Activated effector memory CD4-positive, alpha-beta T cell treated with Interleukin-2 at 50 U/mL for 16 hours (primary cell): ENCODE measurements at places on chromosomes 2 and 18.

DNA sequence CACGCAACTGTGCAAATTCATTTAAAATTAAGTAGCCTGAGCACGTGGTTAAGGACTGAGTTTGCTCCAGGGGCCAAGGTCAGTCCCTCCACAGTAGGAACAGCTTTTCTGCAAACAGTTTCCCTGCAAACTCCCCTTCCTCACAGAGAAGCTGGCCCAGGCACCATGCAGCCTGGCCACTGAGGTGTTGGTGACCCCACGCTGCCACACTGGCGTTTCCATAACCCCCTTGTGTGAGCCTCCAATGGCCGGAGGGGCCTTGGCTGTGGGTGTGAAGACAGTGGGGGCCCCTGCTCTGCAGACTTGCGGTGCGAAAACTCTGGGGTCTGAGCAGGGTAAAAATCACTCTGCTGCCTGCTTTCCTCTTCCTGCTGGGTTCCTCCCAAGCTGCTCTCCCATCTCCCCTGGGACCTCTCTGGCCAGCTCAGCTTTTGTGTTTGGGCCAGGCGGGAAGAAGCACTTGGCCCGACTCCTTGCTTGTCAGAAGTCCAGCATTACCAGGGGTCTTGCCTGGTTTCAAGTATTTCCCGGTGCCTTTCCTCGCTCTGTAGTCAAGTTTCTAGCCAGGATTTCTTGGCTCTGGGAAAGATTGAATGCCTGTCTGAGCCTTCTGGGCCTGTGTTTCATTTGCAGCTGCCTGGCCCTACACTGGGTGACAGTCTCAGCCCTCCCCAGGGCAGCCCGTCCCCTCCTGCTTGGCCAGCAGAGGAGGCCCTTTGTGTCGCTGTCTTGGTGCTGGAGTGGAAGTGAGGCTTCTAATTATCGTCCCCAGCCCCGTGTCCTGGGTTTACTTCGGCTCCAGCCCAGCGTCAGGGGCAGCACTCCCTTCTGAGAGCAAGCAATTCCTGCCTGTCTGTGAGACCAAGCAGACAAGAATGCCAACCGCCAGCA lies 131.4 kb upstream of the SLC1A4 start:
- no peak for DNase-seq

- DNase-seq: no peak
Measured at GRCh38 chr2:8452296-8452695, 229.6 kb upstream of the ID2 start.

DNA sequence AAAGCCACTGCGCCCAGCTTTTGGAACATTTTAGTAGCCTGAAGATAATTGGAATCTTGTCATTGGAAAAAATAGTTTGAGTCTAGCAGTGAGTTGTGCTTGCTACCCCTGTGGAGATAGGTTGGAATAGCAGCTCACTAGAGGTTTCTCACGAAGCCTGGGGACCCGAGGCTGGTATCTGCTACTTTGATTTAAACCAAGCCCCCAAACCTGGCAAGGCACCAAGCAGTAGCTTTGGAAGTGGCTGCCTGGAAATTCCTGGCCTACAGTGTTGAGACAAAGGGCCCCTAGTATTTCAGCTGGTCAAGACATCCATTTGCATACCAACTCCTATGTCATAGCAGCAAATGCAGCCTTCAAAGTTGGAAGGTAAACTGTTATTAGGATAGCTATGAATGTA lies 42.1 kb downstream of the NOP58 start:
- DNase-seq: no peak

GRCh38 chr18:5630057-5630899 lies 86.5 kb upstream of the EPB41L3 start:
- DNase-seq: no peak
